ENCODE measurements at places on chromosomes 3 and 15.
A peak's percentile ranks its signal among the peaks of the same experiment; 100 is the strongest.

DNA sequence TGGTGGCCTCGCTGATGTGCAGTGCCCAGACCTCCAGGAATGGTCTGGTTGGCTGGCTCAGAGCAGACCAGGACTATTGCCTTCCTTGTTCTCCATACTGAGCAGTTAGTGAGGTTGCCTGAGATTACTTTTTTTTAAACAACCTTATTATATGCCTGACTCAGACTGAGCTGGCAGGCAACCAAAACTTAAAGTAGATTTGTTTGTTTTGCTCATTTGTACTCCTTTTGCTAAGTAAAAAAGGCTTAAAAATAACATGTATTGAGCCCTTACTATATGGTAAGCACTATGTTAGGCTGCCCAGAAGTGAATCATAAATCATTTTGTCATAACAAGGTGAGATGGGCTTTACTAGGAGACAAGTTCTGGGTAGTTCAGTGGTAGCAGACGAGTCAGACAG lies 92.4 kb downstream of the GHSR start:
- DNase-seq = peak; percentile 29

DNA sequence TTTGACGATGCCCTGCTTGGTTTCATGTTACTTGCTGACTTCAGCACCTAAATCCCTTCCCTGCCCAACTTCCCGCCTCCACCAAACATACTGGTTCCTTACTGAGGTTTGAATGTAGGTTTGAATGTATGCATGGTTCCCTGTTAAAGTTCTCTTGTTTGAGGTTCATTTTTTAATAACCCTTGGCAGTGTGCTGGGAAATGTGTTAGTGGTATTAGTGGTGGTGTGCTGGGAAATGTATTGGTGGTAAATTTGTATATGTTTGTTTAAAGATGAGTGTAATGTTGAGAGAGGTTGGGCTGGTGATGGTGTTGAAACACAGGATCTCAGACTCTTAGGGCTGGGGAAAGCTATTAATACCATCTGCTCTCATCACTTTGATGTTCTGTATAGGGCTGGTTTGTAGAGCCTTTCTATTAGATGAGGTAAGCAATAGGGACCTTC lies 392.7 kb downstream of the PTPRG start:
- no peak for DNase-seq

- no peak for DNase-seq
Measured at GRCh38 chr15:99347574-99347973, 96.3 kb downstream of the LRRC28 start.

DNA sequence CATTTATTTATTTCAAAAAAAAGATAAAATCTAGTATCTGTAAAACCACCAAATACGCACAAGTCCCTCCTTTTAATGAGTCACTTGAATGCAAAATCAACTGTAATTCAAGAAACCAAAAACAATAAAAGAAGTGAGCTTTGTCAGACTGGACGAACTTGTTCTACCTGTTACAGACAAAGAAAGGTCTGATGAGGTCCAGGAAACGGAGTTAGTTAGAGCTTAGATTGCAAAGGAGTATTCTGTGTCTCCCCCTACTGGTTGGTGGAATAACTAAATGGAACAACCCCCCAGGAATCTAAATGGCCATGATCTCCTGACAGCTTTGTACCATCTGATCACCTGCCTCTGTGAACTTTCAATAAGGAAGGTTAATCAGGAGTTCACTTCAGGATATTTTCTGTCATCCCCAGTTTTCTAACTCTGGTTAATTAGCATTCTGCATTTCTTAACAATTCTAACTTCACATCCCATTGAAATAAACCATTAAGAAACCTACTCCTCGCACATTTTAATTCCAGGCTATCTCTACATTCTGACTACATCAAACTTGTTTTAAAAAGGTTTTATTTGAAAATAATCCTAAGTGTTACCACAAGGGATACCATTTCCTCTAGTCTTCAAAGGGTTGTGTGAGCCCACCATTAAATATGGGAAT lies 333.0 kb upstream of the SATB1 start:
- peak; percentile 14 for DNase-seq

DNA sequence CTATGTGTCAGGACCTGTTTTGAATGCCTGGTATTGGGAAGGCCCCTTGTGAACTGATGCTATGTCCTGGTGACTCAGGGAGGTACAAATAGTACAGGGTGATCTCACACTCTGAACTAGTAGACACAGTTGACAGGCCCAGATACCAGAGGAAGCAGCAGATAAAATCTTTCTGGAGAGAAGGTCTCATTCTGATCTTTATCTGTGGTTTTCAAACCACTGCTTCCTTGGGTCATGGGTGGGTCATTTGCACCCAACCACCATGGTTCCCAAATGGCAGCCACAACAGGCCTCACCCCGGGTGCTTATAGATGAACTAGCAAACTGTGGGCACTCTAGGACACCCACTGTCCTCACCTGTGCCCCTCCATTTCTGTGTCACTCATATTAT lies 43.4 kb downstream of the PXYLP1 start:
- DNase-seq = no peak

GRCh38 chr3:149970716-149971402 lies at the start of gene PFN2:
PFN2 (minus strand) TSS chr3:149970895; CDS start chr3:149970856, 39 bp downstream.
- DNase-seq = no peak

GRCh38 chr3:131636266-131636775 lies 133.6 kb upstream of the MRPL3 start:
- no peak for DNase-seq

DNA sequence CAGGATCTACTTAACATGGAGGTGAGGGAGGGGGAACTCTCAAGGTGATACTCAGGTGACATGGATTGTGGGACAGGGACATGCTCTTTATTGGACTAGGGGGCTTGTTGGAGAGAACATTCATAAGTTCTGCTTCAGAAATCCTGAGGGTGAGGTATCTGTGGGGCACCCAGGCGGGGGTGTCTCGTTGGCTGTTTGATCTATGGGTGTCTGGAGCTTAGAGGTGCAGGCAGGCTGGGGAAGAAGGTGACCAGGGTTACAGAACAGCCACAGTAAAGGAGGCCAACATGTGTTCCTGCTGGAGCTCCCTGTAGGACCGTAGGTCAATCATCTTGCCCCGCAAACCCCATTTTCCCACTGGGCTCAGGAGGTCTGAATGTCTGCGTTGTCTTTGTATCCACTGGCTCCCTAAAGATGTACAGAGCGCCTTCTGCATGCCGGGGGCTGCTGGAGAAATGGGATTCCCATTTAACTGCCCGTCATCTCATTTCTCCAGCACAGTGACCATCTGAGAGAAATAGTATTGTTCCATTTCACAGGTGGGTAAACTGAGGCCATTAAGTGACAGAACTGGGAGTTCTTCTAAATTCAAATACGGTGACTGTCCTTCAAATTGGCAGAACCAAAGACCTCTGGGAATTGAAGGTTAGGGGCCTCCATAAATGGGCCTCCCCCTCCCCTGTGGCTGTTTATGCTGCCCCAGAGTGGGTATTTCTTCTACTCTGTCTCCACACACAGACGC lies 40.3 kb upstream of the TSEN2 start:
- DNase-seq = no peak

GRCh38 chr15:70356919-70357318 lies 259.2 kb upstream of the TLE3 start:
- no peak for DNase-seq

DNA sequence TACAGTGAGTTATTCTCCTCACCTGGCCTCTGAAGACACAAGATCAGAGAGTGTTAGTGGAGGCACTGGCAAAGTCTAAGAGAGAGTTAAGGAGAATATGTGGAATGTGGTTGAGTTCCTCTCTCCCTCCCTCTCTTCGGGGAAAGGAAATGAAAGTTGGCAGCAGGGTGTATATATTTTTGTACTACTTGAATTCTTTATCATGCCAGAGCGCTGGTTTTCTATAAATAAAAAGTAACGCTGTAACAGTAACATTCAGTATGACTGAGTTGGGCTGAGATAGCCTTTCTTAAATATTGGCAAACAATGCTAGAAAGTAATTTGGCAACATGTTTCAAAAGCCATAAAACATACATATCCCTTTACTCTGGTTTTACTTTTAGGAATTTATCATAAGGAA lies 77.5 kb upstream of the TNFAIP8L3 start:
- no peak for DNase-seq

- DNase-seq = no peak
Measured at GRCh38 chr3:143698682-143699303, 149.5 kb downstream of the SLC9A9 start.

- no peak for DNase-seq
Measured at GRCh38 chr3:100333970-100334487, 528 bp upstream of the NIT2 start.

GRCh38 chr3:87298111-87298718 lies 21.8 kb upstream of the POU1F1 start:
- peak; percentile 24 for DNase-seq

- DNase-seq = no peak
Measured at GRCh38 chr15:89130201-89130600, 41.9 kb downstream of the ABHD2 start.

GRCh38 chr3:194711286-194711685 lies 25.6 kb downstream of the FAM43A start:
- DNase-seq = no peak

- no peak for DNase-seq
Measured at GRCh38 chr3:4814305-4814903, 164.8 kb upstream of the BHLHE40 start.

- DNase-seq = no peak
Measured at GRCh38 chr3:180538493-180538892, 63.5 kb upstream of the TTC14 start.

DNA sequence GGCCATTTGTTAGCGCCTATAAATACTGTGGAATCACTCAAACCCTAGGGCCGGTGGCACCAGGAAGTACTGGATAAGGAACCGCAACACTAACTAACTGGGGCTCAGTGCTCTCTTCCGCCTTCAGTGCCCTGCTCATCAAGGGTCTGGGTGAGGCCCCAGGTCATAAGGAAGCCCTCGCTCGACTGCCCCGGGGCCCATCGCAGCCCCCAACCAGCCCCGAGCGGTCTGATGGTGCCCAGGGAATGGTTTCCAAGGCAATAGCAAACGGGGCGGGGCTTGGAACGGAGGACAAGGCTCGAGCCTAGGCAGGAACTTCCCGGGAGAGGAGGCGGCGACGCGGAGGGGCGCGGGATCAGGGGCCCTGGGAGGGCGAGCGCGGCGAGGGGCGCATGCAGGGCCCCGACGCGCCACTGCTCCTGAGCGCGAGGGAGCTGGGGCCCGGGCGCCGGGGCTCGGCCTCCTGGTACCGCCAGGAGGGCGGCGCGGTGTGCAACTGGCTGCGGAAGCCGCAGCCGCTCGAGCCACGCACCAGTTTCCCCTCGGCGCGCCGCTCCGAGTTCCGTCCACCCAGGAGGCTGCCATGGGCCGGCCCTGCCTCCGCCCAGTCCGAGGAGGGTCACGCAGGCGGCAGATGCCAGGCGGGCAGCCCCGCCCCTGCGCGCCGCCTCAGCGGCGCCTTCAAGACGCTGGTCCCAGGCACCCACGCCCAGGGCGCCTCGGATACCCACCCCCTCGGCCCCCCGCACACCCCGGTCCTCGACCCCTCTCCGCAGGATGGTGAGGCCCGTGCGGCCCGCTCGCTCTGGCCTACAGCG lies at the start of gene TTLL3:
TSS of gene TTLL3 (plus strand) at position 648 of the 818 bp plus-strand sequence. CDS start 400 bp downstream, outside the sequence.
- DNase-seq = no peak

DNA sequence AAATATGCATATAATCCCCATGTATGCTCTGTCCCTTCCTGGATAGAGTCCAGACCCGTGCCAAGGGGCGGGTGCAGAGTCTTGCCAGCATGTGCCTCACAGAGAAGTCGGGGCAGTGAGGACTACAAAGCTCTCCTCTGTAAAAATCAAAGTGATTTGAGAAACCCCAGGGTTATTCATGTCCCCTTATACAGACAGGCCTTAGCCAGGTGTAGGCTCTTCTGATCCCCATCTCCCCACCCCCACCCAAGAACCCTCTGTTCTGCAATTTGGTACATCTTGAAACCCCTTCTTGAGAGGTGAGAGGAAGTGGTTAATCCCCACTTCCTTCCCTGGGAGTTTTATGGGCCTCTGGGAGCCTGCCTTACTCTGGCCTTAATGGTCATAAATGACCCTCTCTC lies 24.7 kb downstream of the TRIM71 start:
- no peak for DNase-seq

- no peak for DNase-seq
Measured at GRCh38 chr15:36589971-36590370, 10.5 kb downstream of the CDIN1 start.

DNA sequence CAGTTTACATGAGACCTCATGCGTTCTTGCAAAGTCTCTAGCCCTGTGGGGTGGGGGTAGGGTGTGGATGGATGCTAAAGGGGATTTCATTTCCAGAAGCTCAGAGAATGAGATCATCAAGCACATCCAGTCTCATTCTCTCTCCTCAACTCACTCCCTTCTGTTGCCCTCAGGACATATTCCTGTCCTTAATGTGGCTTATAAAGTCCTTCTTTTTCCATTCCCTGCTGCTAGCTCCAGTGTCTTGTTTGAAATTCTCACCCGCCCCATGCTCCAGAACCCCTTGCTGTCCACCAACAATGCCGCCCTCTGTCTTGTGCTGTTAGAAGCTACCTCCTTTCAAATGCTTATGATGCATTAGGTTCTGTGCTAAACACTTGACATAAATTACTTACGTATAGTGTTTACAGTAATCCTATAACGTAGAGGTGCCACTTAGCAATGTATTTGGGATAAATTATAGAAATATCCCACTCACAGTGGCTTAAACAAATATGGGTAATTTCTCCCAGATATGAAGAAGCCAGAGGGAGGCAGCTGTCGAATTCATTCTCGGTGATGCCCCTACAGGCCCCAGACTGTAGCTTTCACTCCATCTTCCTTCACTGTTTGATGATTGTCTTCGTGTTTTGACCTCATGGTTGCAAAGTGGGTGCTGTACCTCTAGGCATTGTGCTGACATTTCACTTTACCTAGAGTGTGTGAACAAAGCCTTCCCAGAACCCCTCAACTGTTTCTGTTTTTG lies 273.1 kb upstream of the TBL1XR1 start:
- DNase-seq = no peak

DNA sequence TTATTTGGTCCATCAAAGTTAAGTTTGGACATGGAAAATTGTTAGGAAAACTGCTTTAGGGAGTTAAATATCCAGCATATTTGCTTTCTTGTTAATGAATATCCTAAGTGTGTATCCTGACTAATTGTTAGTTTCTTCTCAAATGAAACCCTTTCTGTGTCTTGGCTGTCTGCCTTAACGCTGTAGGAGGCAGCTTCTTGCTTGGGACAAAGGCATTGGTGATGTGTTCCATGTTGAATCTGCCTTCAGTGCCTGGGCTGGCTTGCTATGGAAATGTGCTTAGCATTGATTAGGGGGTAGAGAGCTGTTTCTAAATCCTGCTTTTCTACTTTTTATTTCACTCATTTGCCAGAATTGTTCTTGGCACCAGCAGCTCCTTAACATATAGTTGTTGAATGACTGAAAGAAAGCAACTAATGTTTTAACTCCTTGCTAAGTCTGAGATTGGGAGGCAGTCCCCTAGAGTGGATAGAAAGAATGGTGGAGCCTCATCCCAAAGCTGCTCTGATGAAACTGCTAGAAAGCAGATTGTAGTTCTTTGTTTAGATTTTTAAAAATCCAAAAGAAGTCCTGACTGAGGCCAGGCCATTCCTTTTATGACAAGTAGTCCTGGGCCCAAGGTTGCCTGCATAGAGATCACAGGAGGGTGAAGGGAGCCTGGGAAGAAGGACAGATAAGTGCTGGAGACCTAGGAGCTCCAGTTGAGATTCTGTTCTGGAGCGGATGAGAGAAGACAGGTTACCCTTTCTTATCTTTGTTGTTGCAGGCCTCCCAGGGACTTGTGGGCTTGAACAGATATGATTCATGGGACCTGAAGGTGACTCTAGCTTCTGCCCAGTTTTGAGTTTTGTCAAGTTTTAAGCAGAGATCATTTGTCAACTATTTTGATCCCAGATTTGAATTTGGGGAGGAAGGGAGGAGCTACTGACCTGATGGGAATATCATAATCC lies 39.3 kb downstream of the OXNAD1 start:
- DNase-seq = no peak

GRCh38 chr3:140736863-140737460 lies 59.1 kb downstream of the TRIM42 start:
- DNase-seq = no peak

GRCh38 chr3:1082108-1082507 lies 10.7 kb upstream of the CNTN6 start:
- no peak for DNase-seq
